HT-29 (cell line): ENCODE measurements at places on chromosomes 1 and 21.

DNA sequence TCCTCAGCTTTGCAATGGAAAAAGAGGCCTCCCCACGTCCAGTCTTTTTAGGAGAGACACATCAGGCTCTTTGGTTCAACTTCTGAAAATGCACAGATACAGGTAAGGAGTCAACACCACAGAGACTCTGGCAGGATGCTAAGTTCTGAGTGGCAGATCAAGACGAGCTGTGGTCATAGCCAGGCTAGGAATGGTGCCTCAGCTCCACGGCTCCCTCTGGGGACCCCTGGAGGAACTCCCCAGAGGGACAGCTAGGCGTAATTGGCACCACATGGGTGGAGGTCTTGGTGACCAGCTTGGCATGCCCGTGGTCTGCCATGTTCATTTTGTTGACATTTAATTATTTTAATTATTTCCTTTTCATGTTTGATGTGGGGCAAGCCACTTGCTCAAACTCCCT lies 206.1 kb downstream of the KAZN start:
- DNase-seq: peak; percentile 16

DNA sequence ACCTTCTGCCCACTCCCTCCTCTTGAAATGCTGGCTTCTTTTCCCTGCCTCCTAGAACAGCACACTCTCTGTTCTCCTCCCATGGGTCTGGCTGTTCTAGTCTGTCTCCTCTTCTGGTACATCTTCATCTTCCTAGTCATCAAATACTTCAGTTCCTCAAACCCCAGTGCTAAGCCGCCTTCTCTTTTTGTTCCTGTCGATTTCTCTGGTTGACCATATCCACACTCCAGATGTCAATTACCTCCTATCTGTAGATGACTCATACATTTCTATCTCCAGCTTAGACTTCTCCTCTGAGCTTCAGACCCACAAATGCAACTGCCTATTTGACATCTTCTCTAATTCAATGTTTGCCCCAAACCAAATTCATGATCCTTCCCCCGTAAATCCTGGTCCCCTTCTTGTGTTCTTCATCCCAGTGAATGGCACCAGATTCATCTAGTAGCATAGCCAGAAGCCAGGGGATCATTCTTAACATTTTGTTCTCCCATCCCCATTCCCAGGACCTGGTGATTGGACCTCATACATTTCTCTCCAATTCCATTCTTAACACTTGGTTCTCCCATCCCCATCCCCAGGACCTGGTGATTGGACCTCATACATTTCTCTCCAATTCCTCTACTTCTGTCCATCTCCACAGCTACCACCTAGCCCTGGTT lies 35.9 kb downstream of the USP24 start:
- DNase-seq: no peak

- DNase-seq: peak; percentile 20
Measured at GRCh38 chr21:38506661-38507281, 8.5 kb upstream of the ERG start.

GRCh38 chr1:228091084-228091483 lies 8.6 kb downstream of the ARF1 start:
- DNase-seq: no peak

- no peak for DNase-seq
Measured at GRCh38 chr1:170578359-170578758, 46.4 kb downstream of the GORAB start.

- no peak for DNase-seq
Measured at GRCh38 chr1:221793439-221794078, 51.7 kb upstream of the DUSP10 start.

DNA sequence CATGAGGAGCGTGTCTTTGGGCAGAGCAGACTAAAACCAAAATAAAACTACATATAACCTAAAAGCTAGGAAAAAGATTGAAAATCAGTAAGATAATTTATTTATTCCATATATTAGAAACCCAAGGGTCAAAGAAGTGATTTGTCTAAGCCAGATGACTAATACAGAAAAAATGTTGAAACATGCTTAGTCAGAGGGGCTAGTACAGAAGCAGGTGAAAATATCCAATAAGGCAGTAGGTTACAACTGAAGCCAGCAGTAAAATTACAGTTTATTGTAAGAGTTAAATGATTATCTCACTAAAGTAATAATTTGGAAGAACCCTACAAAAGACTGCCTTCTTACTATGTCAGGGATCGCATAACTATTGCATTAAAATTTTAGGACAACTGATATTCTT lies 1190.9 kb upstream of the PRMT6 start:
- no peak for DNase-seq

DNA sequence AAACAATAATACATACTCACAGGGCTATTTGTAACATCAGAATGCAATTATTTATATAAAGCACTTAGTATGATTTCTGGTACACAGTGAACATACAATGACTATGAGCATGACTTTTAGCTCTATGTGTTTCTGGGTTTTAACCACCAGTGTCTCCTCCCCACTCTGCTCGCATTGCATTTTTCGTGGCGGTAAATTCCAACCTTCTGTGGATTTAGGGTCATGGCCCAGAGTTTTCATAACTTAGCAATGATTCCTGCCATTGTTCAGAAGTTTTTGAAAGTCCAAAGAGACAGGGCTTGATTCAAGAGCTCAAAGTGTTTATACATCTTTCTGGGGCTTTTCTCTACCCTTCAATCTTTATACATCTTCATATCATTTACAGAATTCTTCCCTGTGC lies 191.3 kb downstream of the BACH1 start:
- no peak for DNase-seq

GRCh38 chr1:68162761-68163160 lies 69.6 kb downstream of the WLS start:
- DNase-seq: no peak

GRCh38 chr1:94820936-94821335 lies 779 bp downstream of the SLC44A3 start:
- peak; percentile 56 for DNase-seq

GRCh38 chr1:54371942-54372275 lies 34.3 kb downstream of the SSBP3 start:
- peak; percentile 22 for DNase-seq

DNA sequence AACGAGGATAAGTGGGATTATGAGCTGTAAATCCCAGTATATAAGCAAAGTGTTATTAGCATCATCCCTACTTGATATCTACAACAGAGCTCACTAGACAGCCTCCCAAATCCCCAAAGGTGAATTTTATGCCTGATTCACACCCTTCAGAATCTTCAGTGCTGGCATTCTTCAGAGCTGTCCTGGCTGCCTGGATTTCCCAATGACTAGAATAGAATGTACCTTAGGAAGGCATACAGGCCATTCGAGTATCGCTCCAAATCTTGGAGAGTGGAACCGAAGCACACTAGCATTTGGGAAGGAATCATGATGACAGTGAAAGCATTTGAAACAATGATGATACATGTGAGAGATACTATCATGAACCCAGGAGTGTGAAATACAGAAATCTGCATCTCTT lies 22.3 kb downstream of the ZBTB40 start:
- DNase-seq: no peak

DNA sequence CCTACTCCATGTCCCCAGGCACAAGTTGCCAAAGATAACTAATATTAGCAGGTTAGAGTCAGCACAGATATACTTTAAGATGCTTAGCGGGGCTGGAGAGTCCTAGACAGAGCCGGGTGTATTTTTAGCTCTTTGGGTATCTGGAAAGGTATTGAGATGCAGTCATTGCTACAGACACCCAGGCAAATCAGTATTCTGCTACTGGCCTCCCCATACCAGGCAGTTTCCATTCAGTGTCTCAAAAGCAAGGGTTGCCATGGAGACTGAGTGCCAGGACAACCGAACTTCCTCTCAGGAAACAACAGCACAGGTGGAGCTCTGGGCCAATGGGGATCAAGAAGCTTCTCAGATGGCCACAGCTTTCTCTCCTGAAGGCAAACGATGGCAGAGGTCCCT lies 45.3 kb downstream of the KCNC4 start:
- no peak for DNase-seq

DNA sequence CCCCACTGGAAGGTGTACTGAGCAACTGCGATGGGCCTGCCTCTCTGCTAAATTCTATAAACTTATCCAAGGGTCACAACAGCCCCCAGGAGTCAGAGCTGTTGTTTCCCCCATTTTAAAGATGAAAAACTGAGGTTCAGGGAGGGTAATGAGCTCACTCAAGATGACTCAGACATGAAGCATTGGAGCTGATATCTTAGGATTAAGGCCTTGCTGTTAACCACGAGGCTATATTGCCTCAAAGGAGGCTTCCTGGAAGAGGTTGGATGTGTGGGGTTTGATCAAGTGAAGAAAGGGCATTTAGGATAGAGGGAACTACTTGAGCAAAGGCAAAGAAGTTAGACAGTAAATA lies 6.7 kb downstream of the LDLRAP1 start:
- no peak for DNase-seq

- DNase-seq: no peak
Measured at GRCh38 chr1:207186503-207186902, 82.5 kb downstream of the C4BPA start.

DNA sequence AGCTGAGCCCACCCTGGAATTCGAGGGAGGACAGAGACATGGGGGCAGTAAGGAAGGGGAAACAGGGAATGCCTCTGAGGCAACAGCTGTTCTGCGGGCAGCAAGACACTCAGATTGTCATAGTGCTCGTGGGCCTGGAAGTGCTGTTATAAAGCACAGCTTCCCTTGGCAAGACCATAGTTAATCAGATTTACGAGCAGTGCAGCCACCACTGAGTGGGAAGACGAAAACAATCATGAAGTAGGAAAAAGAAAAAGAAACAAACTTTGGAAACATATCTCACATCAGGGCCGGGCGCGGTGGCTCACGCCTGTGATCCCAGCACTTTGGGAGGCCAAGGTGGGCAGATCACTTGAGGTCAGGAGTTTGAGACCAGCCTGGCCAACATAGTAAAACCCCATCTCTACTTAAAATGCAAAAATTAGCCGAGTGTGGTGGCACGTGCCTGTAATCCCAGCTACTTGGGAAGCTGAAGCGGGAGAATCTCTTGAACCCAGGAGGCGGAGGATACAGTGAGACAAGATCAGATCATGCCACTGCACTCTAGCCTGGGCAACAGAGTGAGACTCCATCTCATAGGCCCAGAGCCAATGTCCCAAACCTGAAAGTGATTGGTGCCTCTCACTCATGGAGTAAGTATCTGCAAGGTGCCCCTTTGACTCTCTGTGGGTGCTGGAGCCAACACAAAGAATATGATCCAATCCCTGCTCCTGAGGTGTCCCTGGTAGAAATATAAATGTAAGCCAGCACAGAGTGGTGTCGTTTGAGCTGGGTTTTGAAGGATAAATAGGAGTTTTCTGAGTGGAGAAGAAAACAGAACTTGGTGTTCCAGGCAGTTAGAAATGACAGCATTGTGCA lies 55.6 kb upstream of the GPR153 start:
- no peak for DNase-seq

GRCh38 chr1:28240024-28240423 lies 4.1 kb downstream of the ATP5IF1 start:
- DNase-seq: no peak

DNA sequence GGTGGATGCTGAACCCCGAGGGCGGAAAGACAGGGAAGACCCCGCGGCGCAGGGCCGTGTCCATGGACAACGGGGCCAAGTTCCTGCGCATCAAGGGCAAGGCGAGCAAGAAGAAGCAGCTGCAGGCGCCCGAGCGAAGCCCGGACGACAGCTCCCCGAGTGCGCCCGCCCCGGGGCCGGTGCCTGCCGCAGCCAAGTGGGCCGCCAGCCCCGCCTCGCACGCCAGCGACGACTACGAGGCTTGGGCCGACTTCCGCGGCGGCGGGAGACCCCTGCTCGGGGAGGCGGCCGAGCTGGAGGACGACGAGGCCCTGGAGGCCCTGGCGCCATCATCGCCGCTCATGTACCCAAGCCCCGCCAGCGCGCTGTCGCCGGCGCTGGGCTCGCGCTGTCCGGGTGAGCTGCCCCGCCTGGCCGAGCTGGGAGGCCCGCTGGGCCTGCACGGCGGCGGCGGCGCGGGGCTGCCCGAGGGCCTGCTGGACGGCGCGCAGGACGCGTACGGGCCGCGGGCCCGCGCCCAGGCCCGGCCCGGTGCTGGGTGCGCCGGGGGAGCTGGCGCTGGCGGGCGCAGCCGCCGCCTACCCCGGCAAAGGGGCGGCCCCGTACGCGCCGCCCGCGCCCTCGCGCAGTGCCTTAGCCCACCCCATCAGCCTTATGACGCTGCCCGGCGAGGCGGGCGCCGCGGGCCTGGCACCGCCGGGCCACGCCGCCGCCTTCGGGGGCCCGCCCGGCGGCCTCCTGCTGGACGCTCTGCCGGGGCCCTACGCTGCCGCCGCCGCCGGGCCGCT lies 20.7 kb downstream of the FOXO6 start:
- peak; percentile 47 for DNase-seq

DNA sequence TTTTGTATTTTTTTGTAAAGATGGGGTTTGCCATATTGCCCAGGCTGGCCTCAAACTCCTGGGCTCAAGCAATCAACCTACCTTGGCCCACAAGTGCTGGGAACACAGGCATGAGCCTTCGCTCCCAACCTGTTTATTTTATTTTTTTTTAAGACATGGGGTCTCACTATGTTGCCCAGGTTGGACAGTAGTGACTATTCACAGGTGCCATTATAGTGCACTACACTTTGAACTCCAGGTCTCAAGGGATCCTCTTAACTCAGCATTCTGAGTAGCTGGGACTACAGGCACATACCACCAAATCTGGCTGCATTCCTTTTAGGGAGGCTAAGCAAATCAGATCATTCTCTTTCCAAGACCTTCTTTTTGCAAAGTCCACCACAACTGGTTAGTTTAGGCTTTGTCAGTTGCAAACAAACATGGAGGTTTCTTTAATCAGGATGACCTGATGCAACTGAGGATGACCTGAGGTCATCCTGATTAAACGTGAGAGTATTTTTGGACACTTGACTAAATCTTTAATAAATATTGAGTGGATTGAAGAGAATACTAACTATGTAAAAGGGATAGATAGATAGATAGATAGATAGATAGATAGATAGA lies 30.0 kb upstream of the RALGPS2 start:
- no peak for DNase-seq

DNA sequence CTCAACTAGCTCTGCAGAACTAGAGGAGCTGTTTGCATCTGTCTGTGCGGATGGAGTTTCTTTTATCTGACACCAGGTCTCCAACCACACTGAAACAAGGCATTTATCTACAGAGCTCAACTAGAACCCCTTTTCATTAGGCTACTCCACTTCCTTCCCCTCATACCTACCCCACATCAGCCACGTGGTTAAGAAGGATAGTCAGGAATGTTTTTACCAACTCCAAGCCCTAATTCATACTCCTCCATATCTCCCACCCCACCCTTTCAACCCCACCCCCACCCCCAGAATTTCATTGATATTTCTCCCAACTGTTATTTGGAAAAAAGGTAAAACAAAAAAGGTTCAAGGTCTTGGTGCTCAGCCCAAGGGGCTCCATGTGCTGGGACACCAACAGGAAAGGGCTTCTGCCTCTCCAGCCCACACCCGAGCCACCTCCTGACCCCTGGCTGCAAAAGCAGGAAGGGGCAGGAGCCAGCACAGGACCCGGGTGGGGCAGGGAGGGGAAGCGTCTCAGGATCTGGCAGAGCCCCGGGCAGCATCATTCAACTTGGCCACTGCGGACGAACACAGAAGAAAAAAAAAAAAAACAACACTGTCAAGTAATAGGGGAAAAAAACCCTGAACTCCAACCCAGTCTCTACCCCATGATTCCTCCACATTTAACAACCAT lies 7.0 kb downstream of the ENSA start:
- no peak for DNase-seq
